ENCODE measurements at places on chromosomes 2 and 18.

- DNase-seq: no peak
Observed at GRCh38 chr2:182381225-182381624, 45.6 kb downstream of the PDE1A start.

DNA sequence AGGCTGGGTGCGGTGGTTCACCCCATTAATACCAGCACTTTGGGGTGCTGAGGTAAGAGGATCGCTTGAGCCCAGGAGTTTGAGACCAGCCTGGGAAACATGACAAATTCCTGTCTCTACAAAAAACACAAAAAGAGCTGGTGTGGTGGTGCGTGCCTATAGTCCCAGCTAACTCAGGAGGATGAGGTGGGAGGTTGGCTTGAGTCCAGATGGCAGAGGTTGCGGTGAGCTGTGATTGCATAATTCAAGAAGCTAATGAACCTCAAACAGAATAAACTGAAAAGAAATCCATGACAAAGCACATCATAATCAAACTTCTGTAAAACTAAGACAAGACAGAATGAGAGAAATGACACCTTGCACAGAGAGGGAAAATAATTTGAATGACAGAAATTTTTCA lies 54.8 kb downstream of the SEMA4F start:
- DNase-seq: no peak

GRCh38 chr2:195317550-195317949 lies 339.5 kb upstream of the SLC39A10 start:
- no peak for DNase-seq

DNA sequence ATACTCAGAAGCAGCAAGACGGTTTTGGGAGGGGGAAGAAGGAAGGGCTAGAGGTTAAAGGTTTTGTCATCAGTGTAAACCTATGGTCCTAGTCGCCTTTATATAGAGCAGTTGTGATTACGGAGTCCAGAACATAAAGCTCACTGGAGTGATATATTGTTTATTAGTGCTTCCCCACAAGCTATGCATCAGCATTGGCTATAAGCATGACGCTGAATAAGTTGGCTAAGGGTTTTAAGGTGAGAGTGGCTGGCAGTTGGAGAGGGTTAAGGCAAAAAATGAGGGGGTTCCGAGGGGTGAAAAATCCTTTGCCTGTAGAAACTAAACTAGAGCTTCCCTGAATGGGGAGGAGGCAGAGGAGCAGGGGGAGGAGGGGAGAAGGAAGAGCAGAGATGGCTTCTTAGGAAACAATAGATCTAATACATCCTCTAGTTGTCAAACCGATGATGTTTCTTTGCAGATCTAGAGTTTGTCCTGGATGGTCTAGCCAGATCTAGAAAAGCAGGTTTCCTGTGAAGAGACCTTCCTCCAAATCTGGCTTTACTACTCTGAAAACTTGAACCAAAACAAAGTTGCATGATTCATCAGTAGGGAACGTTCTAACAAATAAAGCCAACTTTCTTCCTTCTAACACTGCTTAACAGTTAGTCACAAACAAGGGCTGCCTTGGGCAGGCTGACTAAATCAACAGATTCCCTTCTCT lies 2.5 kb downstream of the KLF7 start:
- DNase-seq: no peak

DNA sequence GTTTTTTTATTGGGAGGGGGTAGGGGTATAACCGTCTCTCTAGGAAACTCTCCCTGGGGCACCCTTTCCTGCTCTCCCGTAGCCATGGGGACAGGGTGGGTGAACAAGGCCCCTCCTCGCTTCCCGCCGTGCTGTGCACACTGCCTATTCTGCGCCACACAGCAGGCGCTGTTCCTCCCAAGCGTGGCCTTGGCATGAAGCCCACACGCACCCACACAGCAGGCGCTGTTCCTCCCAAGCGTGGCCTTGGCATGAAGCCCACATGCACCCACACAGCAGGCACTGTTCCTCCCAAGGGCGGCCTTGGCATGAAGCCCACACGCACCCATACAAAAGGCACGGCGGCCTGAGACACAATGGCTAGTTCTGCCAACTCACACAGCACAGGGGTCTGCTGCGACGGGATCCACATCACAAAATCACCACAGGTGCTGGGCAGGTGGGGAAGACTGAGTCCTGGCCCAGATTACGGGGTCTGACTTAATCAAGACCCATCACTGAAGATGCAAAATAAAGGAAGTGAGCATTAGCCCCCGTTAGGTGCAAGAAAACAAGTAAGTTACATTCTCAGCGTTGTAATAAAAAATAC lies 46.6 kb upstream of the TPO start:
- DNase-seq: no peak

All from iPS-NIHi11 (cell line).